ENCODE measurements at places on chromosomes 3 and 15. TPM values are rescaled to one million over a fixed set of nuclear protein-coding genes. Genes with fewer than 3 reads are reported as not detected.

DNA sequence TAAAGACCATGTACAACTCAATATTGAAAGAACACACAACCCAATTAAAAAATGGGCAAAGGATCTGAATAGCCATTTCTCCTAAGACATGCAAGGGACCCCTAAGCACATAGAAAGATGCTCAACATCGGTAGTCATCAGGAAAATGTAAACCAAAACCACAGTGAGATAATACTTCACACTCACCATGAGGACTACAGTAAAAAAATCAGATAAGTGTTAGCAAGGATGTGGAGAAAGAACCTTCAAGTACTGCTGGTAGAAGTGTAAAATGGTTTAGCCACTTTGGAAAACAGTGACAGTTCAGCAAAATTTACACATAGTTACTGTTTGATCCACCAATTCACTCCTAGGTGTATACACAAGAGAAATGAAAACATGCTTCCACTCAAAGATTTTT, 30.1 kb upstream of the XIRP1 start:
- H3K36me3 ChIP-seq, result no peaks in the 10 kb centered on the region
- no peak for DNase-seq

Gene OCA2
- 3.7 TPM for total RNA-seq

DNA sequence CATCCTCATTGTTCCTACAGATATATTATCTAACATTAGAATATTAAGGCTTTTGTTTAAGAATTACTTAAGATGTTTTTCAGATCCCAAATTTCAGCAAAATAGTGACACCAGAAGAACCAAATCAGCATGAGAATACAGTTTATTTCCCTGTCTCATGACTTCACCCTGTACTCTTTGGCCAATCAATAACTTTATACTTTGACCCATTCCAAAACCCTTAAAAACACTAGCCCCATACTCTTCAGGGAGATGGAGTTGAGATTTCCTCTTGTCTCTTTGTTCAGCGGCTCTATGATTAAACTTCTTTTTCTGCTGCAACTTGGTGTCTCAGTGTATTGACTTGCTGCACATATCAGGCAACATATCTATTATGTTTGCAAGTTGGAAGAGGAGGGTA, 207.7 kb downstream of the ZBBX start:
- H3K27ac ChIP-seq, result no peak overlapping the region
- H3K36me3 ChIP-seq, result no peaks in the 10 kb centered on the region
- H3K4me3 ChIP-seq, result no peak overlapping the region
- no peaks in the 10 kb centered on the region for H3K27me3 ChIP-seq

DNA sequence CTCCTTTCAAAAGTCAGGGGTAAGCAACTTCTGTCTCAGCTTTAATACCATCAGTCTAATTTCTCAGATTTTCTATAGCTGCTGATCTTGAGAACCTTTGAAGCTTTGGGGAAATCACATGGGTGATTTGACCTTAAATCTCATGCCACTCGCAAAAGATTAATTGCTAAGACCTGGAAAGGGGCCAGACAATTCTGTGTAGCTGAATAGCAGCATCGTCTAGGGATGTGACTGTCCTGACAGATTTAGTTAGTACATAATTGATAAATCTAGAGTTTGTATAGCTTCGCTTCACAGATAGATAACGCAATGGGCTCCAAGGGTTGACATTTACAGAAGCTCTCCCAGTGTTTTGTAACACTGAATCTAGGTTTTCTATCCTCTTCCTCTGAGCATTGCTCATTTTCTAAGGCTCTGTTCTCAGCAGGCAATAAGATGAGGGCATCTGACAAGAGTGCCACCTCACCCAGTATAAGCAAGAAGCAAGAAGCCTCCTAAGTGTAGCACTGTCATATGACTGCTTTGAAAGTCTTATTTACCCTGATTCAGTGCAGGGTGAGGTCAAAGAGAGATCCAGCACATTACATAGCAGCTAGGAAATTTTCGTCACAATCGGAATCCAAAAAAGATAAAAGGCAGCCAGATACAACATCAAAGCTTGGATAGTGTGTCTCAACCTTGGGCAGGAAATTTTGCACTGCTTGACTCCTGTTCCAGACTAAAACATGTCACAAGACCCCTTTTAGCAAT, 47.7 kb upstream of the DUT start:
- no peak for DNase-seq
- H3K4me1 ChIP-seq, result no peaks in the 10 kb centered on the region
- no peak overlapping the region for H3K4me3 ChIP-seq
- H3K27me3 ChIP-seq, result no peaks in the 10 kb centered on the region
- H3K27ac ChIP-seq, result no peak overlapping the region

GRCh38 chr3:95750097-95750496, 1064.3 kb upstream of the EPHA6 start:
- H3K4me3 ChIP-seq, result no peak overlapping the region
- H3K4me1 ChIP-seq, result no peaks in the 10 kb centered on the region
- H3K27me3 ChIP-seq, result no peaks in the 10 kb centered on the region

DNA sequence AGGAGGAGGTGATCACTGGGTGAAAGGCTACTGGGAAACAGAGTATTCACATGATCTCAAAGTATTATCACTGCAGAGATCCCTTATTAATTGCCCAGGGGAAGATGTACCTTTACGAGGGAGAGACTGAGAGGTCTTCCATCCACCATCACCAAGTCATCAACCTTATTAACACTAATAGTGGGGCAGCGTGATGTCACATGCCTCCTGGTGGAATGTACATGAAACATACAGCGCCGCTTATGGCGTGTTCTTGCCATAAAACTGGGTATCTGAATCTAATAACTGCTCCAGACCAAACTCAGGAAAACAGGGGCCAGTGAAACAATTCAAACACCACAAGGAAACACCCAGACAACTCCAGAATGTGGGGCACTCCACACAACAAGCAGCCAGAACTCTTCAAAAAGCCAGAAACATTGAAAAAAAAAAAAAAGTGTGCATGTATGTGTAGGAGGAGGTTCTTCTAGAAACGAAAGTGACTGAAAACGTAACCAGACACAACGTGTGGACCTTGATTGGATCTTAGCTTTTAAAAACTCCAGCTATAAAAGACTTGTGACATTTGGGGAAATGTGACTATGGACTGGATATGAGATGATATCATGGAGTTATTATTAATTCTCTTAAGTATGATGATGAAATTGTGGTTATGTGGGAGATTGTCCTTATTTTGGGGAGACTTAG, 4.6 kb downstream of the STIMATE start:
- no peak overlapping the region for H3K4me3 ChIP-seq
- H3K36me3 ChIP-seq, result no peaks in the 10 kb centered on the region
- peak overlapping the region; percentile 31 for H3K27ac ChIP-seq
- DNase-seq, result no peak
- H3K27me3 ChIP-seq, result no peaks in the 10 kb centered on the region

Gene UCN2
- total RNA-seq, result 0.85 TPM

DNA sequence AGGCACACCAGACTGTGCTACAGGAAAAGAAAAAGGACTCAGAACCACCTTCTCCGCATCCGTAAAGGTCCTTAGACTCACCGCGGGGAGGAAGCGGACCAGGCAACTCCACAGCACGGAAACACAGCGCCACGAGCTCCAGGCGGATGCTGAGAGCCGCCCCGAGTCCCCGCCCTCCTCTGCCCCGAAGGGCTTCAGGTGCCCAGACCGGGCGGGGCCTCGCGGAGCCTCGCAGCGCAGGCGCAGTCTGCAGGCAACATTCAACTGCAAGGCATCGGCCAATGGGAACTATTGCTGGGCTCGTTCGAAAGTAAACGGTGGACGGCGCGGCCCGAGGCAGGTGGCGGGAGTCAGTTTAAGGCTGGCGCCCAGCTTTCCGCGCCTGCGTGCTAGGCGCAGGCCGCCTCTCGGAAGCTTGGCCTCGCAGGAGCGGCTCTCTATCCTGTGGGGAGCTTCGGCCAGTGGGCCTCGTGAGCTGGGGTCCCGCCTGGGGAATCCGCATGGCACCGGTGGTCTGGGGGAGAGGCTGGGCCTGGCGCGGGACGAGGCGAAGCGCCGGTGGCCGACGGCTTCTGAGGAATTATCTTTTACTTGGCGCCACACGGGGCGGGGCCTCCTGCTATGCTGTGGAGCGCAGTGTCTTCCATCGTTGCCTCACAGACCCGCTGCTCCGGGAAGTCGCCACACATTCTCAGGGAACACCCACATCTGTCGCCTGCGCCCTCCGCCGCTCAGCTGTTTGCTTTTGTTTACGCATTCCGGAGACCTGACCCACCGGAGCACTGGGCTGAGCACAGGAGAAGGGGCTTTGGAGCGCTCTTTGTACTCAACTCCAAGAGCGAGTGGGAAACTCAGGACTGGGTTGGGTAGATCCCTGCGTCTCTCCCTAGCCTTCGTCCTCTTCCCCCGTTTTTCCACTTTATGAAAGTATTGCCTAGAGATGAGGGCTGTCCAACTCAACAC, at the start of gene TRIM59:
TRIM59 (minus strand) TSS at position 151 of the 963 bp plus-strand sequence. CDS start 10,603 bp downstream, outside the sequence.
- no peaks in the 10 kb centered on the region for H3K27me3 ChIP-seq
- H3K36me3 ChIP-seq, result no peaks in the 10 kb centered on the region
- peak within 1 kb of the TSS; percentile 88 for H3K27ac ChIP-seq
- no peaks in the 10 kb centered on the region for H3K4me1 ChIP-seq

GRCh38 chr3:143261848-143262247, 142.3 kb downstream of the CHST2 start:
- no peaks in the 10 kb centered on the region for H3K36me3 ChIP-seq
- no peak overlapping the region for H3K4me3 ChIP-seq
- no peak for DNase-seq
- H3K27ac ChIP-seq, result no peak overlapping the region

DNA sequence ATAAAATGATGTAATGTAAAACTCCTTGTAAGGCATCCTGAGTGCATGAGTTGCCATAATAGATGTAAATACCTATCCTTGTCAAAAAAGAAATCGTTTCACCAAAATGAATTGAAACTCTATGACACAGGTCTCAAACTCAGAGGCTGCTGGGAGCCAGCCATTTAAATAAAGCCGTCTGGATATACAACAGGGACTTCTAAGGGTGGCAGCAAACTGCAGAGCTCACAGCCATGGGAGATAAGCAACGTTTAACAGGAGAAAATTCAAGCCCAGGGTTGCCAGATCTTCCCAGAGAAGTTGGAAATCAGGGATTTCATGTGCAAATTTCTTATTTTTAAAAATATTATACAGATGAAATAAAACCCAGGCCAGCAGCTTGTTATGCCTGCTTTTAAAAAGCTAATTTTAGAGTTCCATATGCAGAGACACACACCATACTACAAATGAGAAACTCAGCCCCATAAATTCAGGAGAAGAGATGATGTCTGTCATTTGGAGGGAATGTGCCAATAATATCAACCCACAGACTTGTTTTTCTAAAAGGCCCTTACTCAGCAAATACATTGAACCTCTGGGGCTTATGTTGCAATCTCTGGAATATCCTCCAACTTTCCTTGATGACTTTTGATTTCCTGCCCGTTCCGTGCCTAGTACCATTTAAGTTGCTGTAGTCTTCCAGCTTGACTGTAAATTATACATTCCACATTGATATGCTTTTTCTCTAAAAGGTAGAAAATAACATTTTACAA, 75.6 kb downstream of the AQP9 start:
- H3K27me3 ChIP-seq, result no peaks in the 10 kb centered on the region
- H3K4me1 ChIP-seq, result no peaks in the 10 kb centered on the region
- no peak for DNase-seq
- no peaks in the 10 kb centered on the region for H3K36me3 ChIP-seq
- no peak overlapping the region for H3K4me3 ChIP-seq
- no peak overlapping the region for H3K27ac ChIP-seq

All from prostate gland (tissue), 2 donors.